ENCODE measurements at places on chromosomes 1 and 21.

DNA sequence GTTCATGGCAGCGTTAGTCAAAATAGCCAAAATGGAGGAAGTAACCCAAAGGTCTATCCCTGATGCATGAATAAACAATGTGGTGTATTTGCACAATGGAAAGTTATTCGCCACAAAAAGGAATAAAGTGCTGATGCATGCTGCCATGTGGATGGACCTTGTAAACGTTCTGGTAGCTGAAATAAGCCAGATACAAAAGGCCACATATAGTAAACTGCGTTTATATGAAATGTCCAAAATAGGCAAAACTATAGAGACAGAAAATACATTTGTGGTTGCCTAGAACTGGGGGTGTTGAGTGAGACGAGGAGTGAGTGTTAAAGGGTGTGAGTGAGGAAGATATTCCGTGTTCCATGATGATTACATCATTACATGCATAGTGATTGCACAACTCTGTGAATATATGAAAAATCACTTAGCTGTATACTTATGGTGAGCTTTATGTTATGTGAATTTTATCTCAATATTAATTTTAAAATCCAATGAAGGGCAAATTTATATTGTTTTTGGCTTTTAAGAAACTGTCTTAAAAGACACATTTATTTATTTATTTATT is 321.3 kb downstream of the KIF26B start:
- DNase-seq: no peak

DNA sequence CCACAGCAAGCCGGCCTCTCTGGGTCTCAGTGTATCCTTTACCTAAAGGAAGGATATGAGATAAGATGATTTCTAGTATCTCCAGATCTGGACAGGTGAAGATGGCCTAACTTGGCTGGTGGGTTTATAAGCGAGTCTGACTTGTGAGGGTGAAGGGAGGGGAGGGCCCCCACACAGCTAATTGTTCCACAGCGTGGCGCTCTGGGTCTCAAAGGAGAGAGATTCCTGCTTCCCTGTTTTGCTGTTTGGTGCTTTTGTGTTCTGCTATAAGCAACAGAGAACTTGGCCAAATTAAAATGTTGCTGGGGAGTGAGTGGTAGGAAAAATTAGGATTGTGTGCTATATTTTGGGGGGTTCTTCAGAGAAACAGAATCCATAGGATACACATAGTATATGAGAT is 28.9 kb upstream of the NLRP3 start:
- no peak for DNase-seq

DNA sequence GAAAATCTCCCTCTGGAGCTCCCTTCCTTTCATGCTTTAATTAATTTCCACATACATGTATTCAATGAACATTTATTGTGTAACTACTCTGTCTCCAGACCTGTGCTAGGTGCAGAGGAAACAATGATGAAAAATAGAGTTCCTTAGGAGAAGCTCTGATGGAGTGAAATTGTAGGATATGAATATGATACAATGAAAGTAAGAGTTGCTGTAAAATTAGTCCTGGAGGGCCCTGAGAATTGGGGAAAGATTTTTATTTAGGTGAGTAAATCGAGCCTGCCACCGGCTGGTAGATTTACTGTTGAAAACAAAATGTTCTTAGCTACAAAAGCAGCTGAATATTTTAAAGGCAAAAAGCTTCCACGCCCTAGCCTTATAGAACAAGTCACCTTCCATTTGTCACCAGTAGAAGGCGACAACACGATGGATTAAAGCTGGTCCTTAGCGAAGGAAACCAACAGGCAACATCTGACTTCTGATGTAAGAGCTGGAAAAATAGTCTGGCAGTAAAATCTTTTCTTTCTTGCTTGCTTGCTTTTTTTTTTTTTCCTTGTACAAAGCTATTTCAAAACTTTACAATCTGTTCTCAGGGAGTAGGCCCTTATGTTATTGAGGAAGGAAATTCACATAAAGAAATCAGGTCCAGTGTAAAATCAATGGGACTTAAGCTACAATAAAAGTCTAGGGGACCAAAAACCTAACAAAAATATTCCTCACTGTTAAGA is 82.0 kb upstream of the ROR1 start:
- DNase-seq: peak; percentile 75

DNA sequence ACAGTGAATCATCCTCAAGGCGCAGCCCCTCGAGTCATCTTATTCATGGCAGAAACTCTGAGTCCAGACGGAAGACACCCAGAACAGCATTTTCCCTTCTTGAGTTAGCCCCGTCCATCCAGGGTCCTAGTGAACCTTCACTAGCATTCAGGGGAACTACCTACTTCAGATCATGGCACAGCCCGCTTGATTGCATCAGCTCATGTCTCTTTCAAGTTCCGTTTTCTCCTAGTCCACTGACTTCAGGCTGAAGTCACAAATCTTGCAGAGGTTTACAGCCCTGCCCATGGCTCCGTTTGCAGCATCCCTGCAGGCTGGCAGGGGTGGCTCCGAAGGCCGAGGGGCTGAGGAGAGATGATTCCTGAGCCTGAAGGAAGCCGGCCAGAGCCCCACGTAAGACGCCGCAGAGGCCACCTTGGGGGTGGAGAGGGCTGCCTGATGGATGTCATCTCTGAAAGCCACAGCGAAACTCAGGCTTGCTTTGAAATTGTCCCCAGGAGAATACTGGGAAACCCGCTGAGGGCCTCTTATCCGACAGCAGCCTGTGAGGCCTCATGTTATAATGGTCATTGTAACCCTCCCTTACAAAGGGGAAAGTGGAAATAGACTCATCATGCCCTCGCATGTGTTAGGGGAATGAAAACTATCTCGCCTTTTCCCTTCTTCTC is 310.2 kb upstream of the AJAP1 start:
- no peak for DNase-seq

DNA sequence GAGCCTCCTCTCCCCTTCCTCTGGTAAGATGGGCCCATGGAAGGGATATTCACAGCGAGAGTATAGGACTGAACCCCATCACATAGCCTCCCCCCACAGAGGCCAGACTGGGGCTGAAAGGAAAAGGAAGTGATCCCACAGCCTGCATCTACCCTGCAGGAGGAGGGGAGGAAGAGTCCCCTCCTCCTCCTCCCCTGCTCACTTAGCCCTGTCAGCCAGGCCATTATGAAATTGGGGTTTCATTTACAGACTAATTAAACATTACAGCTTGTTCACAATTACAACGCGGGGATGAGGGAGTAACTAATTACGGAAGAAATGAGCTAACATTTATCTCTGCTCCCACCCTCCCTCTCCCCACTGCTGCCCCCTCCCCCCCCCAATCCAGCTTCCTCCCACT is 25.4 kb downstream of the DMAP1 start:
- DNase-seq: no peak

DNA sequence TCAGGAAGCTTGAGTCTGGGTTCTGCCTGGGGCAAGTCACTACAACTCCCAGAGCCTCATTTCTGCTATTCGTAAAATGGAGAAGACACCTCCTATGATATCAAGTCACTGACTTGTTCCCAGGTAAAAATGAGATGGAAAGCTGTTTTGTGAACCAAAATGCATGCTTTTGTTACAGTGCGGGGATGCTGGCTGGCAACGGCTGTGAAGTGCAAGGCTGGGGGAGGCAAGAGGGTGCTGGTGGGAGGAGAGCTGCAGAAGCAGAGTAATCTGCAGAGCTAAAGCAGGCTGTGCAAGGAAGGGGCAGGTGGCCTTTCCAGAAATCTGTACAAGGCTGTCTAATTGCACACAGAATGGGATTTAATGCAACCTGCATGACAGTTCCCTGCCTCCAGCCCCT is 150.9 kb downstream of the CNIH3 start:
- DNase-seq: no peak

DNA sequence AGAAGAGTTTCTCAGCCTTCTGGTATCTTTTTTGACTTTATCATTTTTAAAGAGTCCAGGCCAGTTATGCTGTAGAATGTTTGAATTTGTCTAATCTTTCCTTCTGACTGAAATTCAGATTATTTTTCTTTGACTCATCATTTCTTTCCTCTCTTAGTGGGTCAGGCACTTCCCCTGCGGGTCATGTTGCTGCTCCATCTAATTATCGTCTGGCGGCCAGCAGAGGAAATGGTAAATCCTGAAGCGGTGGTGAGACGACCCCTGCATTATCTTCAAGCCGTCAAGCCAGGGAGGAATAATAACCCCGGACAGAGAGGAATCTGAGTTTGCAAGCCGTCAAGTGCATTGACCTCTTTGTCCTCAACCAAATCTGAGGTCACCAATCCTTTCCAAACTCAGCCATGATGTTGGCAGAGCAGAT is 102.1 kb downstream of the ADSS2 start:
- peak; percentile 56 for DNase-seq

GRCh38 chr21:29462479-29462878 is 163.8 kb downstream of the BACH1 start:
- DNase-seq: no peak

DNA sequence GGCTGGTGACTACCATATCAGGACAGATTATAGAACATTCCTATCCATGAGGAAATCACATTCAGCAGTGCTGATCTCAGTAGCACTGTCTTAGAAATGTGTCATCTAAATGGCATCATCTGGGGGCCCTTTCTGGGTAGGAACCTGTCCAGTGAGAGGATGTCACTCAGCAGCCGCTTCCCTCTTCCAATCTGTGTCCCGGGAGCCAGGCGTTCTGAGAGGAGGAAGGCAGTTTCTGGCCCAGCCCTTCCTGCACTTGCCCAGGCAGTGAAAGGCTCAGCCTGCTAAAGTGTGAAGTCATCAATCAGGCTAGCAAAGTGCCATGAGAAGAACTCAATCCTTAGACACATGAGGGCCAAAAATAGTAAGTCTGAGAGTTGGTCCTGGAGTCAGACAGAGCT is 25.6 kb downstream of the RAB4A start:
- DNase-seq: no peak

DNA sequence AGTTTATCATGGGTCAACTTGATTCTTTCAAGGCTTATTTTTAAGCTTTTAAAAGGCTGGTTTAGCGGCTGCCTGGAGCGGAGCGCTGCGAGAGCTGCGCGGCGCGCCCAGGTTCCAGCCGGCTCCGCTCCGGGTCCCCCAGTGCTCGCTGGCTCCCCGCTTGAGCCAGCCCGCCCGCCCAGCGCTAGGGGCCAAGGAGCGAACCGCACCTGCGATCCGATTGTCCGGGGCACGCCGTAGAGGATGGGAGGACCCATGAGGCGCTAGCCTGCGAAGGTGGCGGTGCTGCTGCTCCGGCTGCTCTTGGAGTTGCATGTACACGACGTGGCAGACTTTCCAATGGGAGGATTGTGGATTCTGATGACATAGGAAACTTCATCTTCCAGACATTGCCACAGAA is 9.9 kb upstream of the CFHR4 start:
- no peak for DNase-seq

DNA sequence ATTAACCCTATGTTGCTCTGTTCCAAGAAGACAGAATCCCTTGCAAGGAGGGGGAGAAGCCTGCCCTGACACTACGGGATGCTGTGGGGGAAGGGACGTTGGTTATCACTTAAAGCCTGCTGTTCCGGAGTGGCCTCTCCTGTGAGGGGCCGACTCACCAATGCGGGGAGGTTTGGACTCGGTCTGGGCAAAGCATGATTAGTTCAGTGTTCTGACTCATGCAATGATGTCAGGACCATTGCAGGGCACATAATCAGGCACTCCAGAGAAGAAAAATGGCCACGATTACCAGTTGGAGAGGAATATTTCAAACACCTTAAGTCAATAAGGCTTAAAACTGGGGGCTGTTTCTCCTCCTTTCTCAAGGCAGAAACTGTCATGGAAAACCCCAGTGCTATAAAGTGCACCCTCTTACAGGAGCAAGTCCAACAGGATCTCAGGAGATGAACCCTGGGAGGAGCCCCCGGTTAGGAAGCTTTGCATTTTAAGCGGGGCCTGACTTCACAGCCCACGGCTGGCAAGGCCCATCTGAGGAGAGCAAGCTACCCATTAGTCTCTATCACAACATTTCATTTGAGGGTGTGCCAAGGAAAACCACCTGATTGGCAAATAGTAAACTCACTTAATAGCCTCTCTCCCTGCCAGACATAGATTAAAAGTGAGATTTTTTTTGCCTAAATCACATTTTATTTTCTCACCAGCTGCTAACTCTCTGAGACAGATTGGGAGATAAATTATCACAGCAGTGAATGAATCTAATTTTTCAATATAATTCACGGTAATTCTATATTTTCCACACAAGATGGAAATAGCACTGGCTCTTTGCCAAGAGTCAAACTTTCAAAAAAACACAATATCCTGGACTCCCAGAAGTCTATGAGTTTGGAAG is 202.5 kb downstream of the C1orf94 start:
- DNase-seq: no peak

- no peak for DNase-seq
These were observed 59.2 kb downstream of the LHX9 start for GRCh38 chr1:197976368-197976767.

GRCh38 chr21:37618081-37618480 is 251.5 kb downstream of the DYRK1A start:
- DNase-seq: no peak

DNA sequence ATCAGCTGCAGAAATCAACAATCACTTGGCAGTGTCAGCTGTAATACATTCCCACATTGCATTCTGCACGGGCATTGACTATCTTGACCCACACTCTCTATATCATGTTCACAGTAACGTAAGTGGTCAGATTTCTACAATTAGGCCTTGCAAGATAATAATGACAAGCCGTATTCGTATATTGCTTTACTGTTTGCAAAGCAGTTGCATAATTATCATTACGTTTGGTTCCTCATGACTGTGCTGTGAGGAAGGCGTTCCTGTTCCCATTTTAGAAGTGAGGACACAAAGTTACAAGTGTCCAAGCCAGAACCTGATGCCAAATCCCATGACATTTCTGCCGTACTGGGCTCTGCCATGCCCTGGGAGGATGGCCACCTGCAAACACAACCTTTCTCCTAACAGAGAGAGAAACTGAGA is 53.5 kb upstream of the TARBP1 start:
- DNase-seq: peak; percentile 78

GRCh38 chr1:150928286-150928685 is 2.1 kb downstream of the SETDB1 start:
- no peak for DNase-seq

DNA sequence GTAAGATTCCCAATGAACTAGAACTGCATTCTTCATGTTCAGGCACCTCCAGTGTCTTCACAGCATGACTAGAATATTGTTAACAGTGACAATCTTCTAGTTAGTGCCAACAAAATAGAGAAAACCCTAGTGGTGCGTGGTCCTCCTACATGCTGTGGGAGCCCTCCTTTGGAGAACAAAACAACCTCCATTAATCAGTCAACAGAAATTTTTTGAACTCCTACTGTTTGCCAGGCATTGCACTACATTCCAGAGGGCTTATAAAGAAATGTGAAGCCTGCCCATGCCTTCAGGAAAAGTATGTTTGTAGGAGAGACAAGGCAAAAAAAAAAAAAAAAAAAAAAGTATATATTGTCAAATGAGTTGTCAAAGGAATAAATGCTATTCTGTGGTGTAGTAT is 252.7 kb downstream of the LRRC40 start:
- no peak for DNase-seq

DNA sequence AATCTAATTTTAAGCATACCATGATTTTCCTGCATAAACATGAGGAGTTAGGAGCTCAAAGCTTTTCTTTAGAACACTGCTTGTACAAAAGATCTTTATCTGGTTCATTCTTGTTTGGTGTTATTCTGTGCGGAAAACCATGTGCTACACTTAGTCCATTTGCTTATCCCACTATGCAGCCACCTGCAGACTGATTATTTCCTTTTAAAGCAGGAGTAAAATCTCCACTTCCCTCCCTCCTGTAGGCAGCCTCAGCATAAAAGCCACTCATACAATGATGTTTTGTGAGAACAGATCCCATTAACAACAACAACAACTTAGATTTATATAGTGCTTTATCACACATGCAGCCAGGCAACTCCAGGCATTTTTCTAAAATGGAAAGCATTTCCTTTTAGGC is 355.3 kb upstream of the NEGR1 start:
- DNase-seq: no peak
